ENCODE measurements at places on chromosomes 16 and 17.

DNA sequence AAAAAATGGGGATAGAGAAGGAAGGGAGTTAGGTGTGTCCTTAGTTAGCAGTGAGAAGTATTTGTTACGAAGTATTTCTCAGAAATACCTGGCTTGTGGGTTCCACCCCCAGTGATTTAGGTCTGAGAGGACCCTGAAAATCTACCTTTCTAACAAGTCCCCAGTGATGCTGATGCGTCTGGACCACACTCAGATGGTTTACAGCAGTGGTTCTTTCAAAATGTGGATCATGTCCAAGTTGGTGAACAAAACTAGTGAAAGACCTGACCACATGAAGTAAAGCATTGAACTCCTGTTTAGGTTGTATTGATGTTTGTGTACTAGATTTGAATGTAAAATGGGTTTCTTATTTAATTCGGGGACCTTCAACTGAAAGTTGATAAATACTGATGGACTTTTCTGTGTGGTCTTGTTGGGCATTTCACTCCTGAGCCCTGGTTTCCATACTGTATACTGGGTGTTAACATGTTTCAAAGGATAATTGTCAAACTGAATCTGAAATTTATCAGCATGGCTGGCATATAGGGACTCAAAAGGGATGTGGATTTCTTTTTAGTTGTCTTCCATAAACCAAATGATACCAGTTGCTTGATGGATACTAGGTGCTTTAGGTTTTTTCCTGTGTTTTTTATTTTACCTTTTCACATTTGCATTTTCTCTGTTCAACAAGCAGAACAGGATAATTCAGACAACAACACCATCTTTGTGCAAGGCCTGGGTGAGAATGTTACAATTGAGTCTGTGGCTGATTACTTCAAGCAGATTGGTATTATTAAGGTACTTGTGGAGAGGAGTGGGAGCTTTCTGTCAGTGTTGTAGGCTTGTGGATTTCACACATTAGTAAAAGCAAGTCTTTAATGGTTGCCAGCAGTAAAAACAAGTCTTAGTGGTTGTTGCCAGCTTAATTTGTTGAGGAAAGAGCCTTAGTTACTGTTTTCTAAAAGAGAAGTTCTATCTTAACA lies 8.8 kb downstream of the FUS start:
- no peak for DNase-seq

DNA sequence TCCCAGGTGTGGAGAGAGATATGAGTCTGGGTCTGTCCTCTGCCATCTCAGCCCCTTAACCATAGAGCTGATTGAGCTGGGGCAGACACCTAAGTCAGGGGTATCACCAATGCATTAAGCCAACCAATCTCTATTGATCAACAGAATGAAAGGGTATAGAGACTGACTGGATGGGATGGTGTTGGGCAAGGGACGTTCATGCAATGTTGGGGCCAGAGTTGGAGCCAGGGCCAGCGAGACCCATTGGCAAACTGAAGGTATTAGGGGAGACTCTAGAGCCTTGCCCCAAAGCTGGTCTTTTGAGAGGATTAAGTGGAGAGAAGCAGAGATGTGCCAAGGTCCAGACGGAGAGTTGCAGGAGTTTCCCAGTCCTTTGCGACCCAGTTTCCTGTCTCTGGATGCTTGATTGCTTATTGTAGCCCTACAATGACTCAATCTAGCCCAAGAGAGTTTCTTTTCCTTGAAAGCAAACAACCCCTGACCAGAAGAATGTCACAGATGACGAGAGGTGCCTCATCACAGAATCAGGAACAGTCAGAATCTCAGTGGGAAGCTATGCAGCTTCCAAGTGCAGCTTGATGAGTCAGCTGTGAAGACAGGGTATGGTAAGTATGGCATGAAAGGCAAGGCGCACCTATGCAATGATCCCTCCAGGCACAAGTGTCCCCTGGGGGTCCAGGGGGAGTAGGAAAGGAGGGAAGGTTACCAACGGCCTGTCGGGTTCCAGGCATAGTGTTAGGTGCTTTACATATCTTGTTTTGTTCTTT lies 137.2 kb downstream of the UTP18 start:
- DNase-seq = no peak

GRCh38 chr17:82874011-82874835 lies 34.4 kb upstream of the ZNF750 start:
- no peak for DNase-seq

DNA sequence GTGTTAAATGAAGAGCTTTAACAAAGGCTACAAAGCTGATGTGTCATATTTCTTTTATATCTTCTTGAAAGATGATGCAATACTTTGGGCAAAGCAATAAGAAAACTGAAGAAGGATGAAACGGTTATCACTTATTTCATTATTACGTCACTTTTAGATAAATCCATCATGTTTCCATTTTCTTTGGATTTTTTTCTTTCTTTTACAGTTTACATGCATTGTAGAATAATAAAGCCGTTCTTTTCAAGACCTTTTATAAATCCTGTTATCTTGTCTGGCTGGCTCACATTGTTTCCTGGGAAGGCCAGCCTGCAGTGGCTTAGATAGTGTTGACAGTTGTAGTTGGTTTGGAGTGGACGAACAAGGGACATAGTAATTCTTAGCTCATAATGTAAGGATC lies 28.9 kb downstream of the TANC2 start:
- DNase-seq = no peak

All from stimulated activated CD8-positive, alpha-beta memory T cell treated with anti-CD3 and anti-CD28 coated beads, Interleukin-4, amount 100 ng/mL, for 24 hours (primary cell).